Cortex of kidney (tissue), 1 donor: ENCODE measurements at places on chromosomes 1 and 21.

- DNase-seq = no peak
These were observed 35.6 kb upstream of the LRRC3 start for GRCh38 chr21:44419679-44420078.

- no peak for DNase-seq
These were observed 6.8 kb downstream of the JMJD4 start for GRCh38 chr1:227728059-227728891.

DNA sequence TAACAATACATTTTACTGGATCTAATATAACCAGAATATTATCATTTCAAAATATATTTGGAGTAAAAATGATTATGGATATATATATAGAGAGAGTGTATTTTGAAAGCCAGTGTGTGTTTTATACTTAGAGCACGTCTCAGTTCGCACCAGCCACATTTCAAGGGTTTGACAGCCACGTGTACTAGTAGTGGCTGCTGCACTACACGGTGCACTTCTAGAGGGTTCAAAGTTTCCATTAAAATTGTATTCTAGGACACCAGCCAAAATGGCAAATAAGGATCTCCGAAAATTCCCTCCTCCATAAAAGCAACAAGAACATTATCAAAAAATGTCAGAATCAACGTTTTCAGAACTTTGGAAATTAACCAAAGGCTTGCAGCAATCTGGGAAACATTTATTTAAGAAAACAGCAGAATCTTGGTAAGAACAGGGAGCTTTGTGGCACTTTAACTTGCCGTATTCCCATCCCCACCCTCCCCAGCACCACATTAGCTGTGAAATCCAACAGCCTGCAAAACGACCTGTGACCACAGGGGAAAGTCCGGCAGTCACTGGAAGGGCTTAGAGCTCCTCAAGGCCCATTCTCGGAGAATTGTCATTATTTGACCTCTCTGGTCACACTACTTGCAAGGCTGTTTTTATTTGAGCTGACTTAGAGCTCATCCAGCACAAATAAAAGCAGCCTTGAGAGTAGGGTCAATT, 33.5 kb upstream of the MRPS6 start:
- no peak for DNase-seq

- DNase-seq = no peak
These were observed 4.4 kb downstream of the CCN1 start for GRCh38 chr1:85584923-85585322.

DNA sequence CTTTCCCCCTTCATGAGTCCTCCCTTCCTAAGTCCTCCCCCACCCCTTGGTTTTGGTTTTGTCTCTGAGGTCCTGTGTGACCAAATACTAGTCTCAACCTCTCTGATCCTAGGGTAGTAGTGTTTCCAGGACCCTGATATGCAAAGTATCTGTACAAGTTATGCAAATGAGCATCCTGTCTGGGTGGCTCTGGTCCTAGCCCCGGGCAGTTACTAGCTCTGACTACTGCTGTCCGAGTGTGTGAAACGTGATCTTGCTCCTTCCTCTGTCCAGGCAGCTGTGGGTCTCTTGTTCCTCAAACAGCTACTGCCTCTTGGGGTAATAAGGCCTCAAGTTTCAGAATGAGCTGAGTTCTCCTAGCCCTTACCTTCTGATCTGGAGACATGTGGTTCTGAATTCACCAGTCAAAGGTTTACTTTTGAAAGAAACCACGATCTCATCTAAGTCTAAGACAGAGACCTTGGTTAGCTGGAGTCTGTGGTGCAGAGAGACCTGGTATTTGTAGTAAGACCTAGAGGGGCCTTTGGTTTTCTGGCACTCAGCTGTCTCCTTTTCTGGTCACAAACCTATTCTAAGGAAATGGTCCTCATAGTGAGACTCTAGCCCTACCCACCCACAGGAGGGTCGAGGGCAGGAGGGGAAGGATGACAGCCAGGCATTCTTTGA, 31.0 kb upstream of the IL19 start:
- no peak for DNase-seq

GRCh38 chr1:156530006-156530405, 29.4 kb upstream of the MEF2D start:
- no peak for DNase-seq

GRCh38 chr21:42939582-42940413, 14.4 kb upstream of the ERVH48-1 start:
- DNase-seq = no peak

GRCh38 chr1:180156201-180156600, 1.5 kb downstream of the QSOX1 start:
- DNase-seq = no peak

DNA sequence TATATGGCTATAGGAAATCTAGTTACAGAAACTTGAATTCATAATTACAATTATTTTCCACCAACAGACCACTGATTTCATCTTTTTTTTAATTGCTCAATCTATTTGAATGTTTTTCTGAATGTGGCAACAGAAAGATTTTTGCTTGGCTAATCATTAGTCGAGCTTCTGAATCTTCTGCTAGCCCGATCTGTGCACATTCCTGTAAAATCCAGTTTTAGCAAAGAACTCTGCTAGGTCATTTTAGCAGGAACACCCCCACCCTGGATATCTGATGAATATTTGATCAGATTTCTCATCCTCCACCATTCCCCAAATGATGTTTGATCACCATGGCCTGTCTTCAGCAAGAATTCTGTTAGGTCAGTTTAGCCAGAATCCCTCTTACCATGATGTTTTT, 176.3 kb downstream of the LEPR start:
- DNase-seq = no peak

DNA sequence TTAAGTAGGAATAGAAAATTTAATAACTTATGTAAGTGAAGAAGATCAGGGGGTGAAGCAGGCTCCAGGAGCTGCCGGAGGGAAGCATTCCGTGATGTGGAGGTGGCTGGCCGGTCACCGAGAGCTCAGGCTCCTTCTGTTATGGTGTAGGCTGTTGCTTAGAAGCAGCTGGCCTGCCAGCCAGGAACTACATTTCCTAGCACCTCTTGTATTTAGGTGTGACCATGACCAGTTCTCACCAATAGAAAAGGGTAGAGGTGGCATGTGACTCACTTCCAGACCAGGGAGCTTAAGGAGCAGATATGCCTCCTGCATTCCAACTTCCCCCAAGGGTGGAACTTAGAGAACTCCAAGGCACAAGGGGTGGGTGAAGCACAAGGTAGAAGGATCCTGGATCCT, 120.7 kb downstream of the ACTL8 start:
- no peak for DNase-seq

GRCh38 chr21:30337772-30338171, 278 bp upstream of the KRTAP27-1 start:
- no peak for DNase-seq

DNA sequence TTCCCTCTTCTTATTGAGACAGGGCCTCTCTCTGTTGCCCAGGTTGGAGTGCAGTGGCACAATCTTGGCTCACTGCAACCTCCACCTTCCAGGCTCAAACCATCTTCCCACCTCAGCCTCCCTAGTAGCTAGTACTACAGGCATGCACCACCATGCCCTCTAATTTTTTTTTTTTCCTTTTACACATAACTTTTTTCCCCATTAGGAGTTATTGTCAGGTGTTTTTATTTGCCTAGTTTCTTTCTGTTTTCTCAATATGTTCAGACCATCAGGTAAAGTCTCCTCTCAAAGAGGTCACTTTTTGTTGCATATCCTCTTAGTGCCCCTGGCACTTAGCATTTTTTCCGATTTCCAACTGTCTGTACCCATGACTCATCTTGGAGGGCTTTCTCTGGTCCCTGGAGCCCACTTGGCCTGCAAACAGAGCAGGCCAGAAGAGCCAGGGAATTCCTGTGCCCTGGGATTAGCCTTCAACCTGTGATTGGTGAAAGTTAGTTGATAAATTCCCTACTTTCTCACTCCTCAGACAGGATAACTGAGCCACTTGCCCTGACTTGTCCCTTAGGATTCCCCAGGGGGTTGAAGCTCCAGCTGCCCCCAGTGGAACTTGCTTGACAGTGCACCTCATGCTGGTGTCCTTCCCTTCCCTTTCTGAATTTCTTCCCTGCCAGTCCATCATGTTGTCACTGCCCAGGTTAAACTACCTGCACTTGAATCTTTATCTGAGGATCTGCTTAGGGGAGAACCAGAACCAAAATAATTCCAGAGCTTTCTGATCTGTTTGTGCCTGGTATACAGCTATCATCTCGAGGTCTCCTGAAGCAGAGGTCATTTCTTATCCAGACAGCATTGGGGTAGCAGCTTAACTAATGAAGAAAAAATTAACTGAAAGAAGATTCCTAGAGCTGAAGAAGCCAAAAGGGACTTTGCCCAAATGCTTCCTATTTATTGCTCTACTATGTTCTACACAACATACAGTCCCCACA, 2.4 kb downstream of the NTPCR start:
- no peak for DNase-seq

DNA sequence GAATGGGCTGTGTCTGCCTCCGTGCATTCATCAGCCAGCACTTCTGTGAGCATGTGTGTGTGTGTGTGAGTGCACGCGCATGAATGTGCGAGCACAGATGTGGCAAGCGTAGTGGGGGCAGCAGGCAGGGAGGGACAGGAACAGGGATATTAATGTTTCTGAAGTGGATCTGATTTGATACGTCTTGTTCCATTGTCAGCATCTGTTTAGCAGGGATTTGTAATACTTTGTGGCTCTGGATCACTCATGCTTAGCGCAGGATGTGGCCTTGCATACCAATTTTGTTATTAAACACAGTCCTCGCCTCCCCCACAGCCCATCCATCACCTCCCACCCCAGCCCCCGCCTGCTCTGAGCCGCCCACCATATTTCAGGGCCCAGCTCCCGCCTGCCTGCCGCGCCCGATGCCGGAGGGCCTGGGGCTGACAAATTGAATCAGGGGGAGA, 52.4 kb downstream of the TMEM53 start:
- DNase-seq = no peak

DNA sequence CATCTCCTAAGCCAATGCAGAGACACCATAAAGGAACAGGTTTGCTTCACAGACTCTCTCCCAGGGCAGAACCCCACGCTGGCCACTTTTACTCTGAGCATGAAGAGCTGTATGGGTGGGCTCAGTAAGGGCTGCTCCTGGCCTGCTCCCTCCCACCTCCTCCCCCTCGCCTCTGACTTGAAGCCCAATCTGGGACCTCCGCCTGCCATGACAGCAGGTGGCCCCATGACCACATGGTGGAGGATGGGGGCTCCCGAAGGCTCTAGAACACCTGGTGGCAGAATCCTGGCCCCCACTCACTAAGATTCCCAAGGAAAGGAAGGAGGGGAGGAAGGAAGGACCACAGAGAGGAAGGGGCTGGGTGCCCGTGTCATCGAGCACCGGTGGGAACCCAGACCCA, 23.7 kb downstream of the CASZ1 start:
- no peak for DNase-seq

DNA sequence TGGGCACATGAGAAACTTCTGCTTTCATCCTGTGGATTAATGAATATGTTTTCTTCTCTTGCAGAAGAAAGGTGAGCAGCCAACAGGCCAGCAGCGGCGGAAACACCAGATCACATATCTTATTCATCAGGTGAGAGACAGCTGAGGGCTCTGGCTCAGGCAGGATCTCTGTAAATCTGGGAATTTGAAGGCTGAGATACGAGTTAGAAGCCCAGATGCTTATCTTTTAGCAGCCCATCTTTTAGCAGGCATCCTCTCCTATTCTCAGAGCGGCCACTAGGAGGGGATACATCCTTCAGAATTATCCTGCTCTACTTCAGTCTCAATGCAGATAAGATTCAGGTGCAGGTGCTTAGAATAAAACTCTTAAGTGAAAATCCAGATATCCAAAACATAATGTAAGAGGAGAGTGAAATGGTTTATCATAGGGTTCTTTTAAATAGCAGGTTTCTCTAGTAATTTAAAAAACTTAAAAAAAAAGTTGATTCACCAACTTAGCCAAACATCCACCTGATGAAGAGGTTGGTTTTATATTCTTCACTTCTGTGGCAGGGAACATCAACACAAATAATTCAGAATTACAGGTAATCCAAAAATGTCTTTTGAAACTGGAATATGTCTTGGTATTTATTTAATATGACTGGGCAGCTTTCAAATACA, 19.3 kb downstream of the SH2D2A start:
- DNase-seq = no peak

- no peak for DNase-seq
These were observed 12.9 kb upstream of the FTCD start for GRCh38 chr21:46168238-46168637.

GRCh38 chr1:170657275-170657853, 6.6 kb upstream of the PRRX1 start:
- no peak for DNase-seq

- DNase-seq = no peak
These were observed 1.6 kb upstream of the ROR1 start for GRCh38 chr1:63772201-63772600.

DNA sequence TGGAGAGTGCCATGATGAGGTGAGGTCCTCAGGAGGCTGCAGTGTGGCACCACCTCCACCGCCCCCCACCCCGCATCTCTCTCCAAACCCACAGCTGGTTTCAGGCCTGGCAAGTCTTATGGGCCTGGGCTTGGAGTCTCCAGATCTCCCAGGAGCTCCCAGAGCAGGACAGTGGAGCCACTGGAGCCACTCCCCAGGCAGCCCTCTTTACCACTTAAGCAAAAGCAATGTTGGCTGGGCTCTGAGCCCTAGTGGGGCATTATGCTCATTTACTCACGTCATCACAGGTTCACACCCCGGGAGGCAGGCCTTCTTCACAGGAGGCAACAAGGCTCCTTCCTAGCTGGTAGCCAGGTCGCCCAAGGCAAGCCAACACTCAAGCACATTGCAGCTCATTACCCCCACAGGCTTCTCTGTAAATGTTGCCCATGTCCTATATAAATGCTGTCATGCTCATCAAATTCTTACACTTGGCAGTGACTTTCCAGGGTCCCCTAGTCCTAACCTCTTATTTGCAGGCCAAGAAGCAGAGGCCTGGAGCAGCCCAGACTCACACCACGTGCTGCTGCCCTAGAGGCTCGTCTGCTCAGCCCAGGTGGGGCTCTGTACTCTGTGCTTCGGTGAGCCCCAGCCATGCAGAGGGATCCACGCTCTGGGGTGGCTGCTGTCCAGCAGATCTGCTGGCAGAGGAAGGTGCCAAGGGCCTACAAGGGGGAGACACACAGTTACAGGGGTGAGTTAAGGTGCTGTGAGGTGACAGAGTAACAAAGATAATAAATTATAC, 459.3 kb downstream of the MATN1 start:
- no peak for DNase-seq

DNA sequence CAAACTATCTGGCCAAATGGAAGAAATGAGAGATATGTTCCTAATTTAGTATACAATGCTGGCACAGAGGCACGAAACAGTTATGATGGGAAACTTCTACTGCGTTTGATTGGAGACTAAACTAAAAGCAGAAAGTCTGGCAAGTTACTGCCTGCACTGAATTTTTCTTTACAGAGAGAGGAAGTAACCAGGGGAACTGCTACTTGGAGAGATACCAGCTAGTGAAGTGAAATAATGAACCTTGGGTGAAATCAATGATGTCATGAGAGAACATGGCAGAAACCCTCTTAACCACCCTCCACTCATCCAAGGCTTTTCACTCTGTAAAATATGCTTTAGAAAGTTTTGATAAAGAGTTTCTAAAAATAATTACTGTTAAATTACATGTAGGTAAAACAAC, 29.3 kb downstream of the NIBAN1 start:
- no peak for DNase-seq

- no peak for DNase-seq
These were observed 184.5 kb downstream of the TGFBR3 start for GRCh38 chr1:91701472-91701869.
